ENCODE measurements at places on chromosomes 11 and 22.

- no peak for DNase-seq
Observed at GRCh38 chr11:111624608-111625007, 22.4 kb downstream of the SIK2 start.

- no peak for DNase-seq
Observed at GRCh38 chr11:12469451-12469850, 92.1 kb downstream of the PARVA start.

GRCh38 chr22:37566903-37567798, 6.9 kb downstream of the CDC42EP1 start:
- DNase-seq, result peak; percentile 96

- DNase-seq, result no peak
Observed at GRCh38 chr11:126162306-126163030, 49.0 kb downstream of the RPUSD4 start.

- DNase-seq, result no peak
Observed at GRCh38 chr11:802693-803466, 2.2 kb downstream of the PIDD1 start.

DNA sequence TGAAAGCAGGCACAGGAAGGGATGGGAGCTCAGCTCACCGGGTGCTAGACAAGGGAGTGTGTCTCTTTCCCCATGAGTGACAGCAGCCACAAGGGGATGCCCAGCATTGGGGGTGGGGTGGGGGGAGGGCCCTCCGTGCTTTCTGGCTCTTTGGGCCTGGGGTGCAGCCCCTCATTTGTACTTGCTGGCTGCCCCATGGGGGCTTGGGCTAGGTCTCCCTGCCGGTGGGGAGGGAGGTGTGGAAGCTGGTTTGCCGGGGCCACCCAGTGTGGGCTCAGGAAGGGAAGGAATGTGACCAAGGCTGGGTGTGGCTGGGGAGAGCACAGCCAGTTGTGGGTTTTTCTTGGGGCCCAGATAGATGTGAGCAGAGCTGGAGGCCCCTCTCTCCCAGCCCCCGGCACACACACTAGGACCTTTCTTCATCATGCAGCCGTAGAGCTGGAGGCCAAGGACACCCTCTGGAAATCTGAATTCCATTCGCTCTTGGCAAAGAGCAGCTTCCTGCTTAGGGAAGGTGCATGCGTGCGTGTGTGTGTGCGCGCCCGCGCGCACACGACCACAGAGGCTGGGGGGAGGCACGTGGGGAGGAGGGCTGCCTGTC, 25.8 kb downstream of the KCNQ1OT1 start:
- no peak for DNase-seq

DNA sequence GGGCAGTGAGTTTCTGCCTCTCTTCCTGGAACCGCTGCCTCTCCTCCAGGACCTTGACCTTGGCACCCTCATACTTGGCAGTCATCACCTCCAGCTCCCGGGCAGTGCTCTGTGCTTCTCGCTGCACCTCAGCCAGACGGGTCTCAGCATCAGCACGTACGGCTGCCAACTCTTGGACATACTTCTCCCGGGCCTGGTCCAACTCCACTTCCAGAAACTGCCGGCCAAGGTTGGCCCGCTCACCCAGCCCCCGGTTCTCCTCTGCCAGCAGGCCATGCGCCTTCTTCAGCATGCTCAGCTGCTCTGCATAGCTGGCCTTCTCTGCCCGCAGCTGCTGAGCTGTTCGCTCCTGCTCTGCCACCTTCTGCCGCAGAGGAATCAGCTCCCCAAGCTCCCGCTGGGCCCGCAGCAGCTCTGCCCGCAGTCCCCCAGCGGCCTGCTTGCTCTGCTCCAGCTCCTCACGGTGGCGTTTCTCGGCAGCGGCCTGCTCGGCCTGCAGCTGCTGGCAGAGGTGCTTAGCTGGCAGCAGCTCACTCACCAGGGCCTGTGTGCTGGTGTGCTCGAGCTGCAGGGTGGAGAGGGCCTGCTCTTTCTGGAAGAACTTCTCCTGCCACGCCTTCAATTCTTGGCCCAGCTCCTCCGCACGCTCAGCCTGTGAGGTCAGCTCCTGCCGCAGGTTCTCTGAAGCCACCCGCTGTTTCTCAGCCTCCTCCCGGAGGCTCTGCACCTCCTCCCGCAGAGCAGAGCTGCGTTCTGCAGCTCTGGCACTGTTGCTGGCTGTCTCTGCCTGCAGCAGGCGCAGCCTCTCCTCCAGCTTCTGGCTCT, 14.4 kb downstream of the IL18BP start:
- DNase-seq, result no peak

DNA sequence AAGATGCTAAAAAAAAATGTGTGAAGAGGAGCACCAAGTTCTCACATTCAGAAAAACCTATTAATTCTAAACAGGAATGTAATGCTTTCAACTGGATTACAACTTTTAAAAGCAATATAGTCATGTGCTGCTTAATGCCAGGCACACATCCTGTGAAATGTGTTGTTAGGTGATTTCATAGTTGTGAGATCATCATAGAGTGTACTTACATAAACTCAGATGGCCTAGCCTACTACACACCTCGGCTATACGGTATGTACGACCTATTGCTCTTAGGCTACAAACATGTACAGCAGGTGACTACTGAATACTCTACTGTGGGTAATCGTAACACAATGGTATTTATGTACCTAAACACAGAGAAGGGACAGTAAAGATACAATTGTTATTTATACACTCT, 142.3 kb downstream of the RBFOX2 start:
- DNase-seq, result no peak

- DNase-seq, result no peak
Observed at GRCh38 chr11:1631066-1631568, 1.5 kb downstream of the KRTAP5-5 start.

- DNase-seq, result no peak
Observed at GRCh38 chr11:107250017-107250416, 207.6 kb downstream of the CWF19L2 start.
